CD4-positive, alpha-beta T cell treated with Interleukin-2 at 100 ng/mL for 4 hours (primary cell): ENCODE measurements at places on chromosomes 16 and 17.

DNA sequence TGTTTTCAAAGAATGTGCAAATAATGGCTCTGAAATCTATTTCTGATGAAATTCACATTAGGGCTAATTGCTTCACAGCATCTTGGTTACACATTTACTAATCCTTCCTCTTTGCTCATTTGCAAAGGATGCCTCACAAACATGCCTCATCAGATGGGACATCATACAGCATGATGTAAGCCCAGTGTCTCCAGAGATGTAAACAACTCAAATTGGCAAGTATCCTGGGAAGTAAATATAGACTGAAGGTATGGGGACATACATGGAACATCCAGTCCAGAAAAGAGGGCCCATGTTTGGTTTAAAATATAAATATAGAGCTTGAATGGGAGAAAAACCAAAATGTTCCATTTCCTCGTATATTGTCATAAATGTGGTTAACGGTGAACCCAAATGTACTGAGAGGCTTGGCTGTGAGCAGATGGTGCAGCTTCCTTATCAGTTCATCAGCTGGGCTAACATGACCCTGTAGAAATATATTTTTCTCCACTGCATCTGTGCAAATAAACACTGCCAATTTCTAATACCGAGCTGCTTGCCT lies 142.9 kb upstream of the NUDT7 start:
- no peak for DNase-seq

GRCh38 chr16:67154578-67155294 lies 3.9 kb upstream of the B3GNT9 start:
- DNase-seq, result no peak

DNA sequence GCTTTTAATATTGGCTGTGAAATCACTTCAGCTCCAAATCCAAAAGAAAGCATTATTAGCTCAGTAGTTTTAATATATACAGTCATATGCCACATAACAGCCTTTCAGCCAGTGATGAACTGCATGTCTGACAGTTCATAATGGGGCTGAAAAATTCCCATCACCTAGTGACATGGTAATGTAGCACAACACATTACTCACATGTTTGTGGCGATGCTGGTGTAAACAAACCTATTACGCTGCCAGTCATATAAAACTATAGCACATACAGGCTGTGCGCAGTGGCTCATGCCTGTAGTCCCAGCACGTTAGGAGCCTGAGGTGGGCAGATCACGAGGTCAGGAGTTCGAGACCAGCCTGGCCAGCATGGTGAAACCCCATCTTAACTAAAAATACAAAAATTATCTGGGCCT lies 92.2 kb downstream of the TUBD1 start:
- peak; percentile 39 for DNase-seq

- no peak for DNase-seq
Observed at GRCh38 chr16:19522397-19522732, 467 bp upstream of the GDE1 start.

GRCh38 chr16:53895433-53895832 lies 191.5 kb downstream of the FTO start:
- no peak for DNase-seq

DNA sequence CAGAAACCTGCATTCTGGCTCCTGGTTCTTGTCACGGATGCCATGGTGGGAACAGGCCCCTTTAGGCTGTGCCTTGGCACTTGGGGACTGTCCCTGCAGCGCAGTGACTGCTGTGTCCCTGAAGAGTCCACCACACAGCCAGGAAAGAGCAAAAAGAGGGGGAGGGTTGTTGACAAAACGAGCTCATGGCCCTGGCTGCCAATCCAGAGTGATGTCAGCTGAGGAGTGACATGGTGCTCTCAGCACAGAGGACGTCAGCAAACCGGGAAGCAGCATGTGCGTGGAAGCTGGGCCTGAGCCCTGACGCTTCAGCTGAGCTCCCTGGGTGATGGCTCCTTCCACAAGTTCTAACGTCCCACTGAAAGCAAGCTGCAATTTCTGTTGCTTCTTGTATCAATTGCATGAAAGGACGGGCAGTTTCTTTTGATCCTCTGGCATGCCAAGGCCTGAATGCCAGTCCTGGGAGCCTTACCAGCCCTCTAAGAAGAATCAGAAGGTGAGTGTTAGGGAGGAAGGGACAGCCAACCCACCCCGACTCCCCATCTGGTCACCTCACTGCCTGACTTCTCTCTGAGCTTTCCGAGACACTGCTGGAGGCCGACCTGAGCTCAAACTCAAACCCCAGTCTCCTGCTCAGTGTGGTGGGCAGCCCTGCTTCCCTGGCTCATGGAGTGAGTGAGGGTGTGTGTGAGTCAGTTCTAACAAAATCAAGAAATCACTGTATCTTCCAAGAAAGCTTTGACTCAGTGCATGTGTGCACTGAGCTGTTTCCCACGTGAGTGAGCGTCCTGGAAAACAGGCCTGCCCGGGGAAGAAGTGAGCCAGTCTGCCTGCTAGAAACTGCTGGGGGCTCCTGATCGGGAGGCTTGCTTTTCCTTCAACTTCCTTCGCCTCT lies 14.7 kb upstream of the WNT3 start:
- DNase-seq, result no peak

GRCh38 chr17:5757314-5757907 lies 173.1 kb upstream of the NLRP1 start:
- no peak for DNase-seq

DNA sequence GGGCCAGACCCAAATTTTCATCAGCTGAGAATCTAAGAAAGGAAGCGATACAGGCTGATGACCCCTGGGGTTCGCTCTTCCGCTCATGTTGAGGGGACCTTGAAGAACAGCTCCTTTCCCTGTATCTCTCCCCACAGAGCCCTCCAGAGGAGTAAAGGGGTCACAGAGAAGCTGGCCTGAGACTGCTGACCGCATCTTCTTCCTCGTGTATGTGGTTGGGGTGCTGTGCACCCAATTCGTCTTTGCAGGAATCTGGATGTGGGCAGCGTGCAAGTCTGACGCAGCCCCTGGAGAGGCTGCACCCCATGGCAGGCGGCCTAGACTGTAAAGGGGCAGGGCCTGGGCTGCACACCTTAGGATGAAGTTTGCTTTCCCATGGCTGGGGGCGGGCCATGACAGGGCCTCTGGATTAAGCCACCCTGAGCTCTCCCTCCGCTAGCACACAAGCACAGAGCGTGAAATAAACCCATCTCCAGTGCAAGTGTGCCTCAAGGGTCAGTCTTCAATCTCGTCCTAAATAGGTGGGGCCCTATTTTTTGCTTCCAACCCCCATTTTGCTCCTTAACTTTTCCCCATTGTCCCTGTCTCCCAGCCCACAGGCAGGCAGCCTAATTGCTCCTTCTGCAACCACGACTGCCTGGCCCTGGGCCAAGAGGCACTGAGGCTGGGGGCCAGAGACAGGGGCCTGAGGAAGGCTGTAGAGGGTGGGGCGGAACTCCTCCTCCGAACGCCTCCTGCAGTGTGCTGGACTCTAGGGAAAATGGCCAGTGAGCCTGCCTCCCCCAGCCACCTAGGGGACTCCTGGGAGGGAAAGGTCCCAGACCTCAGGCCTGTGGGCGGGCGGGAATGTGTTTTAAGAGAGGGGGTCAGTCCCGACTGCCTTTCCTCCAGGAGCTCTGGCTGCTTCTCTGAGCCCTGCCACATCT lies 3.6 kb downstream of the ZACN start:
- DNase-seq, result no peak

- peak; percentile 42 for DNase-seq
Observed at GRCh38 chr16:23504076-23504452, 6.2 kb downstream of the GGA2 start.

DNA sequence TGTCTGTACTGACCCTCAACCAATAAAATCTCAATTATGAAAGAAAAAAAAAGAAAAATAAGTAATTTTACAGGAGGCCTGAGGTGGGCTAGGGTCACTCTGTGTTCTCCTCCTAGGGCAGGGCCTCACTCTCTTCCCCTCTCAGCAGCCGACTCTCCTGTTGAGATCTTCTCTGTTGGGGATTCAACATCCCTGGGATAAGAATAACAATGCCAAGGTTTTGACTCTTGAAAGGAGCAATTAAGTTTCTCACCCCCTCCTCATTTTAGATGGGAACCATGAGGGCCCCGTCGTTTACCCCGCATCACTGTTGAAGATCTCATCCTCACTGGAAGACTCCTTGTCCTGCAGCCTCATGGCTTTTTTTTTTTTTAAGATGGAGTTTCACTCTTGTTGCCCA lies 21.5 kb upstream of the BRCA1 start:
- no peak for DNase-seq

DNA sequence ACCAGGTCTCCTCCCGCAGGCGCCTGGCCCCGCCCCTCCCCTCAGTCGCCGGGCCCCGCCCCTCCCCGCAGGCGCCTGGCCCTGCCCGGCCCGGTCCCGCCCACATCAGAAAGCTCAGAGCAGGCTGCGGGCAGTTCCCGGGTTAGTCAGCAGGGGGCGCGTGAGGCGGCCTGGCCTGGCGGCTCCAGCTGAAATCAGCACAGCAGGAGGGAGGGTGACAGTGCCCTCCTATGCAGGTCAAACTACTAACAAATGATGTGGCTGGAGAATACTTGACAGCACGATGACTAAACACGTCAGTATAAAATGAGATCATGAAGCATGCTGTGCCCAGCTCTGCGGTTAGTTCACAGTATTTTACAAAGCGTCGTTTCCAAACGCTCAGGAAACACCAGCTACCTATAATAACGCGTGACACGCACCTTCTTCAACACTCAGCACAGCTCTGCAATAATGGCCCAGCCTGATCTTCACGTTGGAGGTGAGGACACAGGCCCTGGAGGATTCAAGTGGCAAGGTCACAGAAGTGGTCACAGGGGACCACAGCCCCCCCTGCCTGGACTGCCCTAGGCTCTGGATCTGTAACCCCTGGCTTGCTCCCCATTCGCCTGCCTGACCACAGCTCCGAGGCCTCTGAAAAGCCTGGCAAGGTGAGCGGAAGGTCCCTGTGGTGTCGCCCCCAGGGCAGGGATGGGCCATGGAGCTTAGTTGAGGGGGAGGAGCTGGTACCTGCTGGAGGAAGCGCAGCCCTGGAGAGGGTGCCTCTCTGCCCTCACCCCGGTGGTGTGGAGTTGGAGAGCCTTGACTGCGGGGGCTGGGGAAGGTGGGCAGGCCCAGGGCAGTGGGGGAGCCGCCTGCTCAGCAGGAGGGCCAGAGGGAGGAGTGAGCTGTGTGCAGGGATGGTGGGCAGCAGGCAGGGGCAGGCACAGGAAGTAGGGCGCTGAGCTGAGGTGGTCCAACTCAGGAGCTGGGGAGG lies 81.2 kb downstream of the KCNJ12 start:
- DNase-seq, result peak; percentile 92

GRCh38 chr17:46901291-46901690 lies 21.7 kb upstream of the GOSR2 start:
- DNase-seq, result no peak

- no peak for DNase-seq
Observed at GRCh38 chr17:3547628-3548027, 10.0 kb downstream of the TRPV3 start.

GRCh38 chr17:14359163-14360020 lies 58.5 kb downstream of the HS3ST3B1 start:
- peak; percentile 48 for DNase-seq

DNA sequence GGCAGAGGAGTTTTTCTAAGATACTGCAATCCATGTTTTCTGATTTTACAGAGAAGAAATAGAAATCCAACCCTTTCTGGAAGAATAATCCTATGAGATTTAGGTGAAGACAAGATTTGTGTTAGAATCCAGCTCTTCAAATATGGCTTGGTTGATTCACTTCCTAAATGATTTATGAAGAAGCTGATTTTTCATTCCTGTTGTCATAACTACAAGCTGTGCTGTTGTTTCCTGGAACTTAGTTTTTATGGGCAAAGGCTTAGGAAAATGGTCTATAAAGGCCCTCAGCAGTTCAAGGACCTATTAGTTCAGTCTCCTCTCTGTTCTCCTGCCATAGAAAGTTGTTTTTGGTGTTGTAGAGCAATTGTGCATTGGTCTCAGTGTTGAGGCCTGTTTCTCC lies 174.2 kb upstream of the FAM20A start:
- no peak for DNase-seq

- no peak for DNase-seq
Observed at GRCh38 chr16:83336603-83337002, 471.2 kb upstream of the HSBP1 start.

- DNase-seq, result no peak
Observed at GRCh38 chr16:77307426-77308162, 108.4 kb downstream of the SYCE1L start.

- no peak for DNase-seq
Observed at GRCh38 chr17:47934856-47935255, 6.5 kb upstream of the PNPO start.

DNA sequence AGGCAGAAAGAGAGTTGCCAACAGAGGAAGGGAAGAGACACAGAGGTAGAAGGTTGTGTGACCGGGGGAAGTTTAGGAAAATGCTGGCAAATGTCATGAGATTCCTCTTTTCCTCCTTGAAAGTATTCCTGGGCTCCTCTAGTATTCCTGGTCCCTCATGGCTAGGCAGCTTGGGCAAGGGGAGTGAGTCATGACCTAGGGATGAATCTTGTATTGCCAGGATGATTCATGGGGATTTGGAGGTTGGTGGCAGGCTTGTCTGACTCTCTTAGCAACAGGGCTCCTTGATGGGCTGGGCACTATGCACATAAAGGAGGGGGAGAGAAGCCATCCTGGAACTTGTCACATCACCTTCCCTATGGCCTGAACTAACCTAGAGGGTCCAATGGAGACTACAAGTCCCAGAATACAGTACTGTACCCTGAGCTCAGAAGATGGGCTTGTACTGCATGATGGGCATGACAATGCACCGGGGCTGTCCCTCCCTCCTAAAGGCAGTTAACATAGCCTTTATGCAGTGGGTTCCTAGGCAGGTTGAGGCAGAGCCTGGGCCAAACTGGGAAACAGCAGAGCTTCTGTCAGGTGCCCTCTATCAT lies 2.1 kb upstream of the SEZ6 start:
- DNase-seq, result no peak

- peak; percentile 58 for DNase-seq
Observed at GRCh38 chr16:84599521-84600202, 18.2 kb downstream of the COTL1 start.

- no peak for DNase-seq
Observed at GRCh38 chr16:86320237-86320595, 190.1 kb upstream of the FOXF1 start.

DNA sequence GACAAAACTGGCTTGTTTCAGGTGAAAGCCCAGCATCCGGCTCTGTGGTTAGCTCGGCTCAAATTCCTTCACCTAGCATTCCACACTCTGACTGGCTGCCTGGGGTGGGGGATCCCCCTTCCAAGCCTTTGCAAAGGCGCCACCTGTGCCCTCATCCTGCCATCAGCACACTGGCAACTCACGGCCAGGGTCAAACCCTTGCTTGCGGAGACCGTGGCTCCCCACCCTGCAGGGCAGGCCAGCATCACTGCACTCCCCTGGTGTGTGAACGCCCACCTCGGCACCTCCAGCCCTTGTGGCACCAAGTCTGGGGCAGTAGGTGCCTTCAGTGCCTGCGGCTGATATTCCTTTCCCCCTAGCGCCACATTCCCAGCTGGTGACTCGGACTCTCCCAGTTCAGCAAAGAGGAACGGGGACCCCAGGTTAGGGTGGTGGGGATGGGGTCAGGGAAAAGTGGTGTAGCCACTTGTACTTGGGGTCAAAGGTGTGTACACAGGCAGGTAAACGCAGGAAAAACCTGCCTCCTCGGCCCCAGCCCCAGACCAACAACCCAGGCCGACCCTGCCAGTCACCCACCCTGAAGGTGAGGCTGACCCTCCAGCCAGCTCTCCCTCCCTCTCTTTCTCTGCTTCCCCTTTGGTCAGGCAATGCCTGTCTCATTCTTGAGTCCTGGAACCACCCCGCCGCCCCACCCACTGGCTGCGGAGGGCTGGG lies 1.1 kb downstream of the FLII start:
- DNase-seq, result peak; percentile 13
